ENCODE measurements at places on chromosomes 5 and 9.

DNA sequence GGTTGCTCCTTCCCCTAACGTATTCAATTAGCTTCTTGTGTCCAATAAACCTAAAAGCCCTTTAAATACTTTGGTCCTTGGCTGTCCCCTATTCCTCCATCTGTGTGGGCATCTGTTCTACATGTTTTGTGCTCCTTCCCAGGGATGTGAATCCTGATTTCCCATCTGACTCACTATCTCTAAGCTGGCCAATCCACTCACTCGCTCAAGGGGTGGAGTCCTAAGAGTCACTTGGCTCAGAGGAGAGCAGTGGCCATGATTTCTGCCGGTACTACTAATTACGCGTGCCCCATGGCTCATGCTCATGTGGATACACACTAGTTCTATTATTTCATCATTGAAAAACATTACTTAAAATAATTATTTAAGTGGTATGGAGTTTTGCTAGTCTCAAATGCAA is 89.6 kb downstream of the TAF11L14 start:
- no peak for DNase-seq

- no peak for DNase-seq
Measured at GRCh38 chr9:92170848-92171247, 55.6 kb upstream of the SPTLC1 start.

- no peak for DNase-seq
Measured at GRCh38 chr9:132637801-132638200, 32.0 kb downstream of the DDX31 start.

GRCh38 chr5:31581498-31582099 is 49.5 kb downstream of the C5orf22 start:
- no peak for DNase-seq

DNA sequence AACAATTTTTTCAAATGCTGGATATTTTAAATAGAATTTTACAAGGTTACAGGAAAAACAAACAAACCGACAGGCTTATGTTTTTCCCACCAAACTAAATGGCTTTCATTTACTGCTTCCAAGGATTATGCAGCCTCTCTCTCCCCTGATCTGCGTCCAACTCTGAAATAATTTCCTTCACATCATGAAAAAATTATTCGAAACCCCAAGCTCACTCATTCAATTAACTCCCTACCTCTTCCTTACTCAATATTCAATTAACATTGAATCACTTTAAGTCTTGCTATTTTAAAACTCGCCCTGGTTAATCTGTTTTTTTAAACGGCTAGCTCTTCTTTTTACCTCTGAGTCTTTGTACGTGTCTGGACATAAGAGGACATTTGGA is 336.2 kb downstream of the AGTPBP1 start:
- DNase-seq = no peak

- no peak for DNase-seq
Measured at GRCh38 chr9:15889555-15889954, 336.7 kb downstream of the CCDC171 start.

DNA sequence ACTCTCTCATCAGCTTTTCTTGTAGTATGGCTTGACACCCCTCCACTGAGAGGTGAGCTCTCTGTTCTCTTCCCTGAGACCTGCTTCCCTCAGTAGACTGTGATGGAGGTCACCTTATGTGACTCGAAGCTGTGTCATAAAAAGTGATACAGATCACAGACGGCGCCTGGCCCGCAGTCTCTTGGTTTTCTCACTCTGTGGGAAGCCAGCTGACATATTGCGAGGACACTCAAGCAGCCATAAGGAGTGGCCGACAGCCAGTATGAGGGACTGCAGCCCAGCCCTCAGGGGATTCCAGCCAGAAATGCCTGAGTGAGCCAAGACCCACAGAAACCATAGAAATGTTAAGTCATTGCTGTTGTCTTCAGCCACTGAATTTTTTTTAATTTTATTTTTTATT is 38.0 kb downstream of the GADD45G start:
- no peak for DNase-seq

Measured in stimulated activated CD8-positive, alpha-beta memory T cell treated with anti-CD3 and anti-CD28 coated beads, Interleukin-4, amount 100 ng/mL, for 1 hour (primary cell).